ENCODE measurements at places on chromosomes 2 and 18.
A peak's percentile ranks its signal among the peaks of the same experiment; 100 is the strongest.

GRCh38 chr2:232228332-232228731 is 150.2 kb upstream of the ALPP start:
- H3K36me3 ChIP-seq, result no peaks in the 10 kb centered on the region
- H3K27ac ChIP-seq, result no peak overlapping the region
- H3K27me3 ChIP-seq, result no peaks in the 10 kb centered on the region

GRCh38 chr2:32947484-32948143 is 861 bp downstream of the LTBP1 start:
- no peak for DNase-seq
- peak overlapping the region; percentile 77 for H3K27ac ChIP-seq
- peak overlapping the region; percentile 92 for H3K4me3 ChIP-seq
- no peaks in the 10 kb centered on the region for H3K27me3 ChIP-seq
- H3K36me3 ChIP-seq, result no peaks in the 10 kb centered on the region
- H3K4me1 ChIP-seq, result no peaks in the 10 kb centered on the region

GRCh38 chr2:186325827-186326535 is 160.1 kb upstream of the ZC3H15 start:
- no peak overlapping the region for H3K27ac ChIP-seq
- H3K36me3 ChIP-seq, result no peaks in the 10 kb centered on the region
- no peak for DNase-seq

DNA sequence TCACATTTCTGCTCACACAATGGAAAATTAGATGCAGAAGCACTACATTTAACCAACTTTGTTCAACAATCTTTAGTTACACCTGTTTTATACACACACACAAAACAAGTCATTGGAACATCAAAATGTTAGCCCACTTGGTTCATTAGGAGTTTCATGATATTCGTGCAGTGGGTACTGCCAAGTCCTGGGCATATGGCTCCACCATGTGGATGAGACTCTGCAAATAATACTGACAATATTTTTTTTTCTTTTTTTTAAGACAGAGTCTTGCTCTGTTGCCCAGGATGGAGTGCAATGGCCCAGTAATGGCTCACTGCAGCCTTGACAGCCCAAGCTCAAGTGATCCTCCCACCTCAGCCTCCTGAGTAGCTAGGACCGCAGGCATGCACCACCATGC is 34.5 kb upstream of the GRB14 start:
- no peak for DNase-seq
- H3K27ac ChIP-seq, result no peak overlapping the region
- no peaks in the 10 kb centered on the region for H3K36me3 ChIP-seq
- H3K4me1 ChIP-seq, result no peaks in the 10 kb centered on the region
- H3K27me3 ChIP-seq, result no peaks in the 10 kb centered on the region
- no peak overlapping the region for H3K4me3 ChIP-seq

- no peaks in the 10 kb centered on the region for H3K4me1 ChIP-seq
- no peaks in the 10 kb centered on the region for H3K36me3 ChIP-seq
- no peak for DNase-seq
- no peak overlapping the region for H3K27ac ChIP-seq
- no peaks in the 10 kb centered on the region for H3K27me3 ChIP-seq
Measured at GRCh38 chr18:71327441-71327840, 1038.6 kb downstream of the SOCS6 start.

- no peak for DNase-seq
- H3K4me3 ChIP-seq, result no peak overlapping the region
- no peak overlapping the region for H3K27ac ChIP-seq
- H3K4me1 ChIP-seq, result no peaks in the 10 kb centered on the region
Measured at GRCh38 chr2:173547499-173547898, 192.8 kb downstream of the CDCA7 start.

GRCh38 chr18:40570615-40571014 is 1384.4 kb upstream of the PIK3C3 start:
- no peak overlapping the region for H3K4me3 ChIP-seq
- no peak for DNase-seq
- H3K27ac ChIP-seq, result no peak overlapping the region
- no peaks in the 10 kb centered on the region for H3K36me3 ChIP-seq
- H3K27me3 ChIP-seq, result no peaks in the 10 kb centered on the region

DNA sequence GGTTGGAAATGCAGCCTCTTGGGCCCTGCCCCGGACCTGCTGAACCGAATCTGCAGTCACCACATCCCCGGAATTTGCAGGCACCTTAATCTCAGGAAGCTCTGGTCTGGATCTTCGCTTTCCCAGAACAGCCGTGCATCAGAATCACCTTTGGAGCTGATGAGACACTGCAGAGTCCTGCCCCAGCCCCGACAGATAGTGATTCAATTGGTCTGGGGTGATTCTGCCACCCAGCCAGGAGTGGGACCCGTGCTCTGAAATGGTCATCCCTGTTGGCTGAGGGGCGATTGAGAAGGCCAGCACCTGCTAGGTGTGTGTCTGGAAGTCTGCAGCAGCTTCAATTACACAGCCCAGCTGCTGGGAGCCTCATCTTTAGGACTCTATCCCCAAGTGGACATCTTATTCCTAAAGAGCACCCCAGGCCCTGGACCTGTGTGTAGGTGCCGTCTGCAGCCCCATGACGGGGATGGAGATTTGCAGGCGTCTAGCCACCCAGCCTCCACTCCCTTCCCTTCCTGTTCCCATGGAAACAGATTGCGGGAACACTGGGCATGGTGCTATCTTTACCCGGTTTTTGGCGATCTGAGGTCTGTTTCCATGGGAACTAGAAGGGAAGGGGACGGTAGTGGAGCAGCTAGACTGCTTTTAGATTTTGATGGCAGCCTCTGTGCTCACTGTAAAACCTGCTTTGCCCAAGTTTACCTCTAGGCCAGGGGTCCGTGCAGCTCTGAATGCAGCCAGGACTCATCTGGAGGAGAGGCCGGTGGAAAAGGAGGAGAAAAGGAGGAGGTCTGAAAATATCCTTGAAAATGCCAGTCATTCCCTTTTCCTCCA is 156.1 kb downstream of the LDLRAD4 start:
- no peaks in the 10 kb centered on the region for H3K27me3 ChIP-seq
- H3K27ac ChIP-seq, result peak overlapping the region; percentile 81
- DNase-seq, result no peak
- H3K4me3 ChIP-seq, result no peak overlapping the region

GRCh38 chr2:118925476-118925875 is 16.5 kb upstream of the MARCO start:
- H3K36me3 ChIP-seq, result no peaks in the 10 kb centered on the region
- H3K27me3 ChIP-seq, result peaks cover 4% of the 10 kb centered on the region
- no peak overlapping the region for H3K27ac ChIP-seq

GRCh38 chr2:26164641-26165211 is 8.2 kb upstream of the GAREM2 start:
- H3K36me3 ChIP-seq, result no peaks in the 10 kb centered on the region
- no peak overlapping the region for H3K27ac ChIP-seq
- peak; percentile 7 for DNase-seq
- no peaks in the 10 kb centered on the region for H3K4me1 ChIP-seq

DNA sequence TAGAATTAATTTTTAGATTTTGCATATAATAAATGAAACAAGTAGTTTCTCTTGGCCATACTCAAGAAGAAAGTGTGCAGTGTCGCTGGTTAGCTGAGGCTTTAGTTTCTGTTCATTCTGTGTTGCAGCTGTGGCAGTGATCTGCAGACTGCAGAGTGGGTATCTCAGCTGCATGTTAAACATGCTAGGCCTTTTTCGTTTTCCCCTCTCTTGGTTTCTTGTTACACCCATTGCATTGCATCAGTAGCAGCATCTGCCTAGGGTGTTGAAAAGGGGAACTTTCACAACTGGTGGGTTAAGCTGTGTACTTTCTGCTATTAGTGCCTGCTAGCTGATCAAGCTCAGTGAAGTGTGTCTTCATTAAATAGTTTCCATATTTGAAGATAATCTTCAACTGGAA is 51.3 kb downstream of the ACSL3 start:
- no peak overlapping the region for H3K27ac ChIP-seq
- no peak for DNase-seq
- no peak overlapping the region for H3K4me3 ChIP-seq
- H3K27me3 ChIP-seq, result no peaks in the 10 kb centered on the region
- H3K4me1 ChIP-seq, result no peaks in the 10 kb centered on the region
- H3K36me3 ChIP-seq, result no peaks in the 10 kb centered on the region

GRCh38 chr18:41153871-41154270 is 801.2 kb upstream of the PIK3C3 start:
- no peak overlapping the region for H3K27ac ChIP-seq
- no peaks in the 10 kb centered on the region for H3K27me3 ChIP-seq
- DNase-seq, result no peak
- no peaks in the 10 kb centered on the region for H3K4me1 ChIP-seq
- no peak overlapping the region for H3K4me3 ChIP-seq

GRCh38 chr2:74792282-74792681 is 41.6 kb upstream of the HK2 start:
- H3K27me3 ChIP-seq, result no peaks in the 10 kb centered on the region
- no peak overlapping the region for H3K27ac ChIP-seq
- H3K36me3 ChIP-seq, result no peaks in the 10 kb centered on the region
- H3K4me1 ChIP-seq, result no peaks in the 10 kb centered on the region
- no peak for DNase-seq

DNA sequence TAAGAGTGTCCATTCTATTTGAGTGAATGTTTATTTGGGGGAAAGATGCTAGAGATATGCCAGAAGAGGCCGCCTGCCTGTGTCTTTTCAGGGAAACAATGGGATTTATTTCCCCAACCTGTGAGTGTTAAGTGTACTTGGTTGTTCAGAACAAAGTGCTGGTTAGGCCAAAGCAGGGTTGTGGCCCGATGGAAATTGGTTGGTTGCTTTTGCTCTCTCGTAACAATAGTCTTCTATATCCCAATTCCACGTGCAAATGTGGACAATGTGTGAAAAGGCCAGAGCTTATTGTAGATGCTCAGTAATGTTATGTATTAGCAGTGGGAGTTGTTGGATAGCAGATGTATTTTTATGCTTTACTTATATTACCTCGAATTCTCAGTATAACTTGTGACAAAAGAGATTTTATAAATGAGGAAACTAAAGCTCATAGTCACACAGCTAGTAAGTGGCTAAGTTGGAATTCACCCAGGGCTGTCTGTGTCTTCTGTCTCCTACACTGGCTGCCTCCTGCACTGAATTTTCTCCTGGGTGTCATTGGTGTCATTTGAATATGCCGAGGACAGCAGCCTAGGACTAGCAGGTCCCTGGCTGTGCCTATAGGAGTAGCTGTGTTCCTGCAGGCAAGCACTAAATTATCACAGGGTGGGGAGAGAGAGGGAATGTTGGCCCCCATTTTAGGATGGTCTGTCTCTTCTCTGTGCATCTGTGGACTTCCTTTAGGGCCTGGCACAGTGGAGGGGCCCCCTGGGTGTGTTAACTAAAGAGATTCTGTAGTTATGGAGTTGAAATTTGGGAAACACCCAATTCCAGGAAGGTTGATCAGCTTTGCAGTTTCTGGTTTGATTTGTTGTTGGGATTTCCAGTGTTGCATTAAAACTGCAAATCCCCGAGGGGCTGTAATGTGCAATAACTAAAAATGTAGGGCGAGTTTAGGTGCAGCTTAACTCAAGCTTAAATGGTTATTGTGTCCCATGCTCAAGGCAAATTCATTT is 21.6 kb downstream of the GPD2 start:
- H3K27me3 ChIP-seq, result no peaks in the 10 kb centered on the region
- H3K27ac ChIP-seq, result peak overlapping the region; percentile 50
- no peaks in the 10 kb centered on the region for H3K36me3 ChIP-seq
- DNase-seq, result no peak

DNA sequence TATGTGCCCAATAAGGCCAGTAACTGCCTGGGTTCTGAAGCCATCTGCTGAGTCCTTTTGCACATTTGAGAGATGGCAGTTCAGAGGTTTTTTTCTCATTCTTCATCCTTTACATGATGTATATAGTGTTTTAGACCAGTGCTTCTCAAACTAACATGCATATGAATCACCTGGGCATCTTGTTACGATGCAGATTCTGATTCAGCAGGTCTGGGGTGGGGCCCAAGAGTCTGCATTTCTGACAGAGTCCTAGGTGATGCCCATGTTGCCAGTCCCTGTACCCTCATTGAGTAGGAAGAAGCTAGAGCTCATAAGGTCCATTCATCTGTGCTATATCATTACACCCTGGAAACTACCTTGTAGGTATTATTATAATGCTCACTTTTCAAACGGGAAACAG is 3.8 kb downstream of the SMYD5 start:
- H3K36me3 ChIP-seq, result no peaks in the 10 kb centered on the region
- H3K4me3 ChIP-seq, result no peak overlapping the region
- DNase-seq, result no peak

DNA sequence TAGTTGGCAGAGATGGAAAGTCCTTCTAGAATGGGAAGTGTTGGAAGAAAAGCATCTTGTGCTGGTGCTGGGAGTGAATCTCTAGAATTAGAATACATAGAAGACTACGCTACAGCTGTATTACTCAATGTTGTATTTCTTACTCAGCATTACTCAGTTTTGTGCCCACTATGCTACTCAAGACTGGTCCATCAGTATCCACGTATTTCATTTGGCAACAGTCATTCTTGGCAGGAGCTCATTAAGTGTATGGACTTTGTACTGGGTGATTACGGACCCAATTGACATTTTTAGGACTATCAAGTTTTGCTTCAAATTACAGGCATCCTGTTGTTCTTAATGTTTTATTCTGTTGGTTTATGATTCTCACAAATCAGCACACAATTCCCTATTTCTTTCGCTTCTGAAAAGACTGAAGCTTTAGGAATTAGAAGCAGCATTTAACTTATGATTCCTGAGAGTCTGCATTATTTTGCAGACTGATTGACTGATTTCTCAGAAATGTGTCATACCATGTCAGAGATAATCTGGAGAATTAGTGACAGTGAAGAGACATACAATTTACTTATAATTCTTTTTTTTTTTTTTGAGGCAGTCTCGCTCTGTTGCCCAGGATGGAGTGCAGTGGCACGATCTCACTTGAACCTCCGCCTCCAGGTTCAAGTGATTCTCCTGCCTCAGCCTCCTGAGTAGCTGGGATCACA is 136.9 kb downstream of the MYO3B start:
- no peak overlapping the region for H3K4me3 ChIP-seq
- no peak overlapping the region for H3K27ac ChIP-seq
- DNase-seq, result no peak
- H3K4me1 ChIP-seq, result no peaks in the 10 kb centered on the region
- H3K36me3 ChIP-seq, result no peaks in the 10 kb centered on the region
- no peaks in the 10 kb centered on the region for H3K27me3 ChIP-seq

- H3K36me3 ChIP-seq, result no peaks in the 10 kb centered on the region
- H3K27me3 ChIP-seq, result no peaks in the 10 kb centered on the region
- no peak overlapping the region for H3K27ac ChIP-seq
- no peak for DNase-seq
- no peak overlapping the region for H3K4me3 ChIP-seq
- H3K4me1 ChIP-seq, result no peaks in the 10 kb centered on the region
Measured at GRCh38 chr2:98530114-98530513, 78.2 kb downstream of the COA5 start.
